Activated T-helper 2 cell treated with anti-CD3 and anti-CD28 coated beads, Interferon-gamma antibody, Interleukin-2, Interleukin-4, amounts not matched to agents 10 μg/mL and 5 μg/mL and 100 μg/mL, durations not matched to agents 14 hours and 24 hours and 36 hours (primary cell): ENCODE measurements at places on chromosomes 5 and 9. TPM values are rescaled to one million over a fixed set of nuclear protein-coding genes. Genes with fewer than 3 reads are reported as not detected.

The HRH2 gene
- 34.3 and 37.1 TPM in 2 replicates for total RNA-seq

- no peak for DNase-seq
These were observed 316.6 kb downstream of the DNAH5 start for GRCh38 chr5:13627673-13628454.

GRCh38 chr5:25488119-25488518 lies 843.3 kb upstream of the CDH10 start:
- DNase-seq: no peak

DNA sequence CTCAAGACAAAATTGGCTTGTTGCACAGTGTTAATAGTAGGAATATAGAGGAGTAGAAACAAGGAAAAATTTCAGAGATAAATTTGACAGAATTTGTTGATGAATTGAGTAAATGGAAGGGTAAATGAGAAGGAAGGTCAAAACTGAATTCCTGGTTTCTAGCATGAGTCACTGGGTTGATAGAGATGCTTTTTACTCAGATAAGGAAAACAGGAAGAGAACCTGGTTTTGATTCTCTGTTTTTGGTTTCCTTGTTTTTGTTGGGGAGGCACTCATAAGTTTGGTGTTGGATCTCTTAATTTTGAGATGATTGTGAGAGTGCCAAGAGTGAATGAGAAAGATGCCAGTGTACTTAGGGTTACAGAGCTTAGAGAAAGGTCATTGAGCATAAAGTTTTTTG lies 7.1 kb downstream of the LRRC70 start:
- DNase-seq: no peak
